ENCODE measurements at places on chromosomes 5 and 9.

DNA sequence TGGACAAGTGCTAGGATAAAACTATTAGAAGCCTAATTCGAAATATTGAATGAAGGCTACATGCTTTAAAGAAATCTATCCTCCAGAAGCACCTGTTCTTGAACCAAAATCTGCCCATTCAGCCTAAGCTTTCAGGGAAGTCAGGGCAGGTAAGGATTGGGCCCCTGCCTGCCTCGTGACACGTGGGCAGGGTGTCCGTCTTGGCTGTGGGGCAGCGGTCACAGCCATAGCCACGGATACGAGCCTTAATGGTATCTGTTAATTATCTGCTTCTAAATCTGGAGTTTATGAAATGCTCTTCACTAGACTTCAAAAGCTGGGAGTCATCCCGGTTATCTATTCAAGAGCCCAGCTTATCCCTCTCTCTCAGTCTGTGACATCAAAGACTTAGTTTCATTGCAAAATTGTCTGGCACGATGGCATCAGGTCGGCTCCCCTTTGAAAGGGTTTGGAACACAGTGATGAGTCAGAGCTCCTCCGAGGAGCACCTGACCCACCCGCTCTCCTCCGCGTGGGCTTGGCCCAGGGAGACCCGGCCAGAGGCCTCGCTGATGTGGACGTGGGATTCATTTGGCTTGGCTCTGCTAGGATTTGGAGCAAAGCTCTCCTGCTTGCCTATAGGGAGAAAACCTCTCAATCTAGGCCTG is 135.9 kb downstream of the MACROH2A1 start:
- DNase-seq: no peak

- no peak for DNase-seq
Observed at GRCh38 chr5:95808013-95808685, 14.4 kb downstream of the GLRX start.

GRCh38 chr5:168696611-168697010 is 117.4 kb upstream of the PANK3 start:
- DNase-seq: no peak

- DNase-seq: no peak
Observed at GRCh38 chr9:3887786-3888496, 362.1 kb upstream of the RFX3 start.

Measured in activated CD4-positive, alpha-beta T cell treated with anti-CD3 and anti-CD28 coated beads for 48 hours (primary cell).